ENCODE measurements at places on chromosomes 7 and 10.

DNA sequence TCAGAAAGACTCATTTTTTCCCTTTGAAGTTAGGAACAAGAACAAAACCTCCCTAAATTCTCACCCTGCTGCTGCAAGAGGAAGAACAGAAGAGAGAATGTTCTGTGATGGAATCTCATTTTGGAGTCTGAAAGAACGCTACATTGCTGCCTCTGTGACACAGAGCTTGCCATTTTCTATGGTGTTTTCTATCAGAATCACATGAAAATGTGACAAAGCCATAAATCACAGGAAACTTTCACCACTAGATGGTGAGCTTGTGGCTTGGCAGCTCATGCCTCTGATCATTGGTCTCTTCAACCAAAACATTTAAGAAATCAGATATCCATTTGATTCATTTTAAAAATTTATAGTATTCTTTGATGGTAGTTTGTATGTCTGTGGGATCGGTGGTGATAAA lies 82.9 kb downstream of the CADPS2 start:
- no peaks in the 10 kb centered on the region for H3K4me1 ChIP-seq
- no peaks in the 10 kb centered on the region for H3K36me3 ChIP-seq
- no peak overlapping the region for H3K4me3 ChIP-seq
- no peak overlapping the region for H3K27ac ChIP-seq
- no peak for DNase-seq

- H3K27ac ChIP-seq, result no peak overlapping the region
- no peaks in the 10 kb centered on the region for H3K27me3 ChIP-seq
- no peak overlapping the region for H3K4me3 ChIP-seq
- no peak for DNase-seq
- H3K36me3 ChIP-seq, result peaks cover 15% of the 10 kb centered on the region
Observed at GRCh38 chr10:43610636-43611035, 4.4 kb downstream of the ZNF485 start.

- no peak overlapping the region for H3K27ac ChIP-seq
- H3K4me1 ChIP-seq, result no peaks in the 10 kb centered on the region
- DNase-seq, result no peak
- H3K36me3 ChIP-seq, result no peaks in the 10 kb centered on the region
- no peaks in the 10 kb centered on the region for H3K27me3 ChIP-seq
Observed at GRCh38 chr7:42453931-42454361, 216.9 kb upstream of the GLI3 start.

GRCh38 chr10:132199268-132199853 lies 12.6 kb downstream of the DPYSL4 start:
- no peaks in the 10 kb centered on the region for H3K4me1 ChIP-seq
- H3K27me3 ChIP-seq, result no peaks in the 10 kb centered on the region
- H3K36me3 ChIP-seq, result no peaks in the 10 kb centered on the region

- H3K4me1 ChIP-seq, result no peaks in the 10 kb centered on the region
- no peaks in the 10 kb centered on the region for H3K36me3 ChIP-seq
- no peak overlapping the region for H3K4me3 ChIP-seq
- DNase-seq, result no peak
Observed at GRCh38 chr7:83996879-83997278, 197.7 kb downstream of the SEMA3A start.

DNA sequence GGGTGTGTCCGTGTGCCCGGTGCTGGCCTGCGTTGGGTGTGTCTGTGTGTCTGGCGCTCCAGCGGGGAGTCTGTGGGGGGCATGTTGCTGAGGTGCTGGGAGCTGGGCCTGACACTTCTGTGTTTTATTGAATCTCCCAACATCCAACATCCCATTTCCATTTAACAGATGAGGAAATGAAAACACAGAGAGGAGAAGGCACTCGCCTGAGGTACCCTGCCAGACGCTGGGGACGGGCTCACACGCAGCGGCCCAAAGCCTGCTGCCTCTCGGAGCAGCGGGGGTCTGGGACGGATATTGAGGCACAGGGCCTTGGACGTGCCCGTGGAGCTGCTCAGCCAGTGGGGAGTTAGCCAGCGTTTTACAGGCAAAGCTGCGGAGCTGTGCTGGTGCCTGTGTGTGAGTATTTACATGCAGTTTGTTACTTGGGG lies 133.9 kb downstream of the DNAJB6 start:
- H3K27me3 ChIP-seq, result peaks cover 3% of the 10 kb centered on the region
- H3K27ac ChIP-seq, result no peak overlapping the region
- no peaks in the 10 kb centered on the region for H3K36me3 ChIP-seq
- no peak for DNase-seq
- no peaks in the 10 kb centered on the region for H3K4me1 ChIP-seq
- no peak overlapping the region for H3K4me3 ChIP-seq

- H3K27ac ChIP-seq, result no peak overlapping the region
- DNase-seq, result no peak
- H3K4me1 ChIP-seq, result no peaks in the 10 kb centered on the region
- H3K27me3 ChIP-seq, result no peaks in the 10 kb centered on the region
- no peak overlapping the region for H3K4me3 ChIP-seq
- H3K36me3 ChIP-seq, result no peaks in the 10 kb centered on the region
Observed at GRCh38 chr7:37481722-37482288, 33.1 kb upstream of the ELMO1 start.

GRCh38 chr7:155928583-155928982 lies 116.3 kb upstream of the SHH start:
- no peak overlapping the region for H3K4me3 ChIP-seq
- no peak for DNase-seq
- H3K27ac ChIP-seq, result no peak overlapping the region
- no peaks in the 10 kb centered on the region for H3K4me1 ChIP-seq

DNA sequence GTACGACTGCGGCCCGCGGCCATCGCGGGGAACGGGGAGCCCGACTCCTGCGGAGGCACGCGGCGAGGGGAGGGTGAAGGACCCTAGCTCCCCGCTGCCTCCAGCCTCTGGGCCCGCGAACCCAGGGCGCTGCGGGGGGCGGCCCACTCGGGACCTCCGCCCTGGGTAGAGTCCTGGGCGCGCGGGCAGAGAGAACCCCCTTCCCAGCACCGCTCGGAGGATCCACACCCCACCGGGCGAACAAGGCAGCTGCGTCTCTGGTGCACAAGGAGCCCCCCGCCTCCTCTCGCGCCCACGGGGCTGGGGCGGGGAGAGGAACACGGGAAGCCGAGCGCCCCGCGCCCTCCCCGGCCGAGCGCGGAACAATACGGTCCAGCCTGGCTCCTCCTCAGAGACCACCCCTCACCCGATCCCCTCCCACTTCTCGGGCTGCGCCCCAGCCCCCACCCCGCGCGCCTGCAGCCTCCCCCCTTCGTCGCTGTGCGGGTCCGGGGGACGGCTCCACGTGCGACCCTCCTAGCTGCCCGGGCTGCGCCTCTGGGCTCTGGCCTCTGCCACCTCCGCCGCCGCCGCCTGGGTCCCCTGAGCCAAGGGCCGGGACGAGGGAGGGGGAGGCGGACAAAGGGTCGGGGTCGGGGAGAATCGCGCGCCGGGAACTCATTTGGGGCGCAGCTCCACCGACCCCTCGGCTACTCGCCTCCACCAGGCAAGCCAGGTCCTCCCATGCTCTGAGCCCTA lies at the start of gene WDR86:
Gene WDR86 (minus strand): TSS at position 372 of the 738 bp plus-strand sequence. CDS start 449 bp downstream, outside the sequence.
- peaks cover 8% of the 10 kb centered on the region for H3K4me1 ChIP-seq
- H3K4me3 ChIP-seq, result no peak within 1 kb of the TSS
- H3K36me3 ChIP-seq, result no peaks in the 10 kb centered on the region
- H3K27ac ChIP-seq, result no peak within 1 kb of the TSS
- DNase-seq, result no peak

GRCh38 chr7:147982307-147982706 lies 608.3 kb upstream of the C7orf33 start:
- no peak for DNase-seq
- no peak overlapping the region for H3K27ac ChIP-seq
- H3K36me3 ChIP-seq, result no peaks in the 10 kb centered on the region
- H3K27me3 ChIP-seq, result no peaks in the 10 kb centered on the region
- H3K4me3 ChIP-seq, result no peak overlapping the region

DNA sequence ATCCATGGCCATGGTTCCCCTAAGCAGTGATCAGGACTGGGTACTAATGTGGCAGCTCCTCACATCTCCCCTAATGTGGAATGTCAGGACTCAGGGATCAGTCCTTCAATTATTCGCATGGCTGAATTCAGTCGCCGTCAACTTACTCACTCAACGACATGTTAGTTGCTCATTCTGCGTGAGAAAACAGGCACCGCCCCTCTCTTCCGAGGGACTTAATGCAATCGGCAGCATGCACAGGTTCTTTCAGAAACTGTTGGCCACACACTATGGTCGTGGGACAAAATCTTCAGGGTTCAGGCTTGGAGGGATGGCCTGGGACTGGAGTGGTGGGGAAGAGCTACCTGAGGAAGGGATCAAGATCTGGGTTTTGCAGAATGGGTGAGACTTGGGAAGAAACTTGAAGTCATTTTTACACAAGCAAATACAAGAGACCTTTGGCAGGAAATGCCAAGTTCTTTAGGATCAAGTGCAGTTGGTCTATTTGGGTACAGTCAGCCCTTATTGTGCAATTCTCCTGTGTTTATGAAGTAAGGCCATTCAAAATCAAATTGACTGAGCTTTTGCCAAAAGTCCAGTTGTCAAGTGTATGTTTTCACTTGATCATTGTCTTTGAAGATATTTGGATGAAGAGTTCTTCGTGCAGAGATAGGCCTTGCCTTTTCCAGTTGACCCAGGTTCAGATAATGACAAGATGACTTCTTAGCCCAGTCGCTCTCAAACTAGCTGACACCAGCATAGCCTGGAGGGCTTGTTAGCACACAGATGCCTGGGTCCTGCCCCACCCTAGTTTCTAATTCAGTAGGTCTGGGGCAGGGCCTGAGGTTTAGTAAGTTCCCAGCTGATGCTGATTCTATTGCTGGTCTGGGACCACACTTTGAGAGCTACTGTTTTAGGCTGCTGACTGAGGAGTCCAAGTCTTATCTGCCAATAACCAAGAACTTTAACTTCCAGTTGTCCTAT lies 48.5 kb downstream of the LRRC18 start:
- H3K4me3 ChIP-seq, result no peak overlapping the region
- H3K4me1 ChIP-seq, result no peaks in the 10 kb centered on the region
- no peak for DNase-seq
- H3K27ac ChIP-seq, result no peak overlapping the region
- no peaks in the 10 kb centered on the region for H3K36me3 ChIP-seq
- no peaks in the 10 kb centered on the region for H3K27me3 ChIP-seq

- no peaks in the 10 kb centered on the region for H3K27me3 ChIP-seq
- H3K4me3 ChIP-seq, result no peak overlapping the region
- no peaks in the 10 kb centered on the region for H3K4me1 ChIP-seq
- H3K27ac ChIP-seq, result no peak overlapping the region
Observed at GRCh38 chr7:13042605-13043236, 355.3 kb downstream of the ARL4A start.

- DNase-seq, result no peak
- H3K27ac ChIP-seq, result no peak overlapping the region
- no peaks in the 10 kb centered on the region for H3K4me1 ChIP-seq
- no peak overlapping the region for H3K4me3 ChIP-seq
Observed at GRCh38 chr10:128116187-128116586, 10.0 kb downstream of the MKI67 start.

DNA sequence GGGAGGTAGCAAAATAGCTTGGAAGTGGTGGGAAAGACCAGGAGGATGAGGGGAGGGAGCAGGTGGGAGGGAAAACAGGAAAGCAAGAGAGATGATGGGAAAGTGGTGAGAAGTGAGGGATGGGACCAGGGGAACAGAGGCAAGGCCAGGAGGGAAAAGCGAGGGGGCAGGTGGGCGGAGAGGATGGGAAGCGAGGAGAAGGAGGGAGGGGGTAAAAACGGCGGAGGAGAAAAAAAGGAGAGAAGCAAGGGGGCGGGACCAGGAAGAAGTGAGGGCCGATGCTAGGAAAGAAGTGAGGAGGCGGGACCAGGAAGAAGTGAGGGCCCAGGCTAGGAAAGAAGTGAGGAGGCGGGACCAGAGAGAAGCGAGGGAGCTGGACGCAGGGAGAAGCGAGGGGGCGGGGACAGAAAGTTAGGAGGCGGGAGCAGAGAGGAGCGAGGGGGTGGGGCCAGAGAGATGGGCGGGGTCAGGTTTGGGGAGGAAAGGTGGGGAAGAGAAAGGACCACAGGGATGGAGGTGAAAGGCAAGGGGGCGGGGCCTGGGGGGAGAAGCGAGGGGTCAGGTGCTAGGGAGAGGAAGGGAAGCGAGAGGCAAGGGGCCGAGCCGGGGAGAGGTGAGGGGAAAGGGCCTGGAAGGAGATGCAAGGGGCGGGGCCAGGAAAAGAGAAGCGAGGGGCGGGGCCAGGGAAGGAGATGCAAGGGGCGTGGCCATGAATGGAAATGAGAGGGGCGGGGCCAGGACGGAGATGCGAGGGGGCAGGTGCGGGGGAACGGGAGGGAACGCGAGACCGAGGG lies 984 bp downstream of the SMURF1 start:
- DNase-seq, result peak; percentile 82
- no peaks in the 10 kb centered on the region for H3K27me3 ChIP-seq
- H3K4me1 ChIP-seq, result peaks cover 34% of the 10 kb centered on the region
- peak overlapping the region; percentile 75 for H3K4me3 ChIP-seq
- H3K27ac ChIP-seq, result peak overlapping the region; percentile 94

GRCh38 chr7:100155553-100156317 lies 2.8 kb downstream of the TRAPPC14 start:
- no peak for DNase-seq
- no peak overlapping the region for H3K27ac ChIP-seq
- peaks cover 15% of the 10 kb centered on the region for H3K4me1 ChIP-seq
- no peaks in the 10 kb centered on the region for H3K27me3 ChIP-seq
- peaks cover 13% of the 10 kb centered on the region for H3K36me3 ChIP-seq

- H3K27ac ChIP-seq, result no peak overlapping the region
- no peaks in the 10 kb centered on the region for H3K36me3 ChIP-seq
- no peaks in the 10 kb centered on the region for H3K4me1 ChIP-seq
- H3K4me3 ChIP-seq, result no peak overlapping the region
- H3K27me3 ChIP-seq, result no peaks in the 10 kb centered on the region
Observed at GRCh38 chr10:27446091-27446918, 57.8 kb upstream of the RAB18 start.

GRCh38 chr7:88069093-88069492 lies 135.0 kb downstream of the ADAM22 start:
- DNase-seq, result no peak
- no peaks in the 10 kb centered on the region for H3K4me1 ChIP-seq
- no peaks in the 10 kb centered on the region for H3K27me3 ChIP-seq
- no peak overlapping the region for H3K4me3 ChIP-seq

DNA sequence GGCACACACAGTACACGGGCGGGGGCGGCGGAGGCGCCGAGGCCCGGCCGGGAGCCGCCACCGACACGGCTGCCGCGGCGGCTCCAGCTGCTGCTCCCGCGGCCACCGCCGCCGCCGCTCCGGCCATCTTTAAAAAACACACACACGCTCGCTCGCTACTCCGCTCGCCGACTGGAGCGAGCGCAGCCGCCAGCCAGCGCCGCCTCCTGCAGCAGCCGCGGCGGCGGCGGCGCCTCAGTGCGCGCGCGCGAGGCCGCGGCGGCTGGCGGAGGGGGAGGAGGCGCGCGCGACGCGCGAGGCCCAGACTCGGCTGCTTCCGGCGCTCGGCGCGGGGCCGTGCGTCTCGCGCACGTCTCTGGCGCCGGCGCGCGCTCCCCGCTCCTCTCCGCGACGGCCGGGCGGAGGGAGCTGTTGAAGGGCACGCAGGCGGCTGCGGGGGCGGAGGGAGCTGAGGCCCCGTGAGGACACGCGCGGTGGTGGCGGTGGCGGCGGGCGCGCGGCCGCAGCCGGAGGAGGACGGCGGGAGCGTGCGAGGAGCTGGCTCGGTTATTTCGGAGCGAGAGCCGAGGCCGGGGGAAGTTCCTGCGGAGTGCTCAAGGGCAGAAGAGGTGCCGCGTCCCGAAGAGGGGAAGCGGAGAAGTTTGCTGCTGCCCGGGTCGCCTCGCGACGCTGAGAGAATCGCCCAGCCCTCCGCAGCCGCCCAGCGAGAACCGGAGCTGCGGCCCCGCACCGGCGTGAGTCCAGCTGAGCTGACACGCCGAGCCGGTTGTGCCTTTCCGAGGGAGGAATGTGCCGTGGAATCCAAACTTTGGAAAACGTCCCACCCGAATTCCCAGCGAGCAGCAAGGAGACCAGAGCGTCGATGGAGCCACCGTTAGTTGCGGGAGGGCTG lies at the start of gene KDM7A:
Gene KDM7A (minus strand): TSS at position 173 of the 892 bp plus-strand sequence. CDS start 46 bp downstream, at position 127.
- peak within 1 kb of the TSS; percentile 53 for H3K4me3 ChIP-seq
- peak; percentile 86 for DNase-seq
- peaks cover 6% of the 10 kb centered on the region for H3K4me1 ChIP-seq
- no peaks in the 10 kb centered on the region for H3K27me3 ChIP-seq
- H3K27ac ChIP-seq, result peak within 1 kb of the TSS; percentile 99
- H3K36me3 ChIP-seq, result no peaks in the 10 kb centered on the region

Data from liver (tissue), 10 donors.